ENCODE measurements at places on chromosomes 6 and 20.

- no peak for DNase-seq
Observed at GRCh38 chr6:4128072-4128471, 7.3 kb downstream of the ECI2 start.

GRCh38 chr6:27477318-27478013 is 4.6 kb upstream of the ZNF184 start:
- no peak for DNase-seq

- DNase-seq, result no peak
Observed at GRCh38 chr6:169886631-169887227, 135.3 kb downstream of the ERMARD start.

DNA sequence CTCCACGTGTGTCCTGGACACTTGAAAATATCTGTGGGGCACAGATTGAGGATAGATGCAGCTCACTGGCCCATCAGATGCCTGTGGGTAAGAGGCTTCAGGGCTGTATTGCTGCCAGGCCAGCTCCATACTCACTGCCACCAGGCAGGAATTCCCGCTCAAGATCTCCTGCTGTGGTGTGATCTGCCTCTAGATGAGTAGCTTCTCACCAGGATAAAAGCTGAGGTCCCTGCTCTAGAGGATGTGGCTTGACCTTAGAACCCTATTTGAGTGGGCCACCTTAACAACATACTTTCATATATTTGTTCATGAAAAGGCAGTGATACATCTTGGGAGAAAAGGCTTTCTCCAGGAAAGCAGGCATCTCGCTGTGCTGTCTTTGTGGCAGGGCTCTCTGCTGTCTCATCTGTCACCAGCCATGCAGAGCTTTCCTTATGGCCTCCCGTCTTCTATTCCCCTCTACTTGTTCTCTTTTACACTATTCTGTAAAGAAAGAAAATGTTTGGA is 165.7 kb upstream of the RNF217 start:
- no peak for DNase-seq

DNA sequence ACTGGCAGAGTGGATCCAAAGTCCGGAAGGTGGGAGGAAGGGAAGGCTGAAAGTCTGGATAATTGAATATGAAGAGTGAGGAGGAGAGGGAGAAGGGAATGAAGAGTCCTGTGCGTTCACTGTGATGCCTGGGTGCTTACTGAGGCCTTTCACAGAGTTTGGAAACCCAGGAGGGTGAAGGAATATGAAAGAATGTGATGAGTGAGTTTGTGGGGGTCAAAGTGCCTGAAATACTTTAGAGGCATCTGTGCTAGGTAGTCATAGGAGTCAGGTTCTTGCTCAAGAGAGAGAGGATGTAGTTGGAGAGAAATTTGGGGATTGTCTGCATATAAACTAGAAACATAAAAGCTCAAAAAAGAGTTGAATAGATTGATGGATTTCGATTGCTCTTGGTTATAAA is 20.7 kb downstream of the NKX2-4 start:
- no peak for DNase-seq

DNA sequence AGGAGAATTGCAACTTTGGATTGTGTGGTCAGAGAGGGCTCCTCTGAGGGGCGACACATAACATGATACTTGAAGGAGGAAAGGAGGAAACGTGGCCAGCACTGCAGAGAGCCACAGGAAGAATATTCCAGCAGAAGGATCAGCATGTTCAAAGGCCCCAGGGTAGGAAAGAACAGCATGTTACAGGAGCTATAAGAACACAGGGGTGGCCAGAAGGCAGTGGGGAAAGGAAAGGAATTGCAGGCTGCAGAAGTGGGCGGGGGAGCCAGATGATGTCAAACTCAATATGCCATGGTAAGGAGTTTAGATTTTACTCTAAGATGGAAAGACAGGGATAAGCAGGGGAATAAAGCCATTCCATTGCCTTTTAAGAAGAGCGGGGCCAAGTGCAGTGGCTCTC is 30.7 kb downstream of the MGME1 start:
- DNase-seq, result no peak

- no peak for DNase-seq
Observed at GRCh38 chr6:2937627-2938003, 33.8 kb downstream of the SERPINB6 start.

DNA sequence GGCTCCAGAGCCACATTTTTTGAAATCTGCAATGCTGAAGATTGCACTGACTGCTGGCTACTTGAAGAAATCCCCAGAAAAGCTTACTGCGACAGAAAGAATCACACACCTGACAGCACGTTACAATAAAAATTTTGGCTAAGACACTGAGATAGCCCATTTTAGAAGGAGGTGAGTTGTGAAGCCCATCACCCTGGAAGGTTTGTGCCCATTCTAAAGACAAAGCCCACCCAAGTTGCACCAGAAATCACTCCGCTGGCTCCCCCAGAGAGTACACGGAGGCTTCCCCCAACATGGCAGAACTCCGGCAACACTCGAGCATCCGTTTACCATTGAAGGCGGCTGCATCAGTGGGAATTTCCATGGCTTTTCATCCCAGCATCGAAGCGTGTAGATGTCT is 29.4 kb downstream of the LPA start:
- DNase-seq, result no peak

GRCh38 chr6:3791526-3792203 is 40.2 kb upstream of the PXDC1 start:
- no peak for DNase-seq

- DNase-seq, result no peak
Observed at GRCh38 chr20:20173254-20173653, 120.9 kb downstream of the CFAP61 start.

DNA sequence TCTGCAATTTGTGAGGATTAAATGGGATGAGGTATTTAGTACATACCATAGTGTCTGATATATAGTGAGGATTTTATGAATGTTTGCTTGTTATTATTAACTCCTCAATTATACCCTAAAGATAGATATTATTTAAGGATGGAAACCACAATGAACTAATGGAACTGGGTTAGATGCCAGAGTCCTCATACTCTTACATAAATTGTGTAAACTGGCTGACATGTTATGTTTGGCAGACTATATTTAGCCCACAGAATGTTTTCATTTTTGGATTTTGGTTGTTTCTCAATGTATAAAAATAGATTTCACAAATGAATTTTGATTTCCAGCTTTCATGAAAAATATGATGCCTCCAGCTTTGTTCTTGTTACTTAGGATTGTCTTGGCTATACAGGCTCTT is 37.6 kb downstream of the HTR1B start:
- DNase-seq, result no peak

DNA sequence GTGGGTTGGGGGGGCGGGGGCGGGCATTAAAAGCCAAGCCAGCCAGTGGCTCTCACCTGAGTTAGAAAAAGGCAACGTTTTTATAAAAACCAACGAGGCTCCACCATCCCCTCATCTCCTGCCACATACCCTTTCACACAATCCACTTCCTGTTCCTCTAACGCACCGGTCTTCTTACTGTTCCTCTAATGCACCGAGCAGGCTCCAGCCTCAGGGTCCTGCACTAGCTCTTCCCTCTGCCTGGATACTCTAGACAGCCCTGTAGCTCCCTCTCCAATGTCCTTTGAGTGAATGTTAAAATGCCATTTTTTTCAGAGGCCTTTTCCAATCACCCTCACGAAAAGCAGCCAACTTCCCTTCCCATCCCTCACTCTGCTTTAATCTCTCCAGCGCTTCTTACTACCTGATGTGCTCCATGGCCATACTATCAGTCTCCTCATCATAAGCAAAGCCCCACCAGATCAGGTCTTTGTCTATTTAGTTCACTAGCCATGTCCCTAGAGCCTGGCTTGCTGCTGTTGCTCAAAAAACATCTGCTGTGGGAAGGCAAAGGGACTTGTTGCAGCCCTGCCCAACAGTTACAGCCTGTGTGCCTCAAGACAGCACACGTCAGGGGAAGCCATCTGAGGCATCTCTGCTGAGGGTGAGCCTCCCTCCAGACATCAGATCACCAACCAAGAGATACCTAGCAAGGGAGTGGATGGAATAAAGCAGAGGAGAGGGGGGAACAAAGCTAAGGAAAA is 3.9 kb downstream of the FKBP1A start:
- no peak for DNase-seq

- peak; percentile 38 for DNase-seq
Observed at GRCh38 chr6:73854998-73855718, 159.2 kb downstream of the CD109 start.

- peak; percentile 41 for DNase-seq
Observed at GRCh38 chr20:62776692-62777527, 19.4 kb upstream of the MRGBP start.

DNA sequence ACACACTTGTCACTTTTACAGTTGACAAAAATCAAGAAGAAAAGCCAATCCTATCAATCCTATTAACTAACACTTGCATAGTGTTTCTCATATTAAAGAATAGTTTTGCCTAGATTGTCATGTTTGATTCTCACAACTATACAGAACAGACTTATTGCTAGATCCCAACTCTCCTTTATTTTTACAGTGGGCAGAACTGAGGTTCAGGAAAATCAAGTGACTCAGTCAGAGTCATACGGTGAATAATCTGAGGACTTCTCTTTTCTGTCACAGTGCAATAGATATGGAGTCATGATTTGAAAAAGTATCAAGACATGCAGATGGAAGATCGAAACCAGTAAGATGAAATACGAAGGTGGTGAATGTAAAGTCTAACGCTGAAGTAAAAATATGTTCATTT is 195.1 kb upstream of the CITED2 start:
- no peak for DNase-seq

- DNase-seq, result no peak
Observed at GRCh38 chr6:67331304-67331703, 1303.8 kb upstream of the ADGRB3 start.

Data from activated CD4-positive, alpha-beta T cell treated with anti-CD3 and anti-CD28 coated beads for 24 hours (primary cell).